ENCODE measurements at places on chromosomes 6 and 20.
A peak's percentile ranks its signal among the peaks of the same experiment; 100 is the strongest.

DNA sequence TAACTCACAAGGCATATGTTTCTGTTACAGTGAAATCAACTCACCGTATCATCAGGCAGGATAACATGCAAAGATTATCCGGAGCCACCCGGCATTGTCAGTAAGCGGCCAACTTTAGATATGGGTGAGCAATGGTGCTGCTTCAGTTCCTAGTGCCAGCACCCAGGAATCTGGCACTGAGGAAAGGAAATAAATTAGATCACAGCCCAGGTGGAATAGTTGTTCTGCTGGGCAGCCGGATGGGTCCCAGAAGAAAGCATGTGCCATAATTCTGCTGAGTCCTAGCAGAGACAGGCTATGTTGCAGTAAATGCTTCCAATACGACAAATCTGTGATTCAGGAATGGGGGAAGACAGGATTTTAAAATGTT lies 183.6 kb upstream of the SPTLC3 start:
- DNase-seq: no peak

GRCh38 chr6:137146206-137146605 lies 27.2 kb downstream of the IL22RA2 start:
- no peak for DNase-seq

DNA sequence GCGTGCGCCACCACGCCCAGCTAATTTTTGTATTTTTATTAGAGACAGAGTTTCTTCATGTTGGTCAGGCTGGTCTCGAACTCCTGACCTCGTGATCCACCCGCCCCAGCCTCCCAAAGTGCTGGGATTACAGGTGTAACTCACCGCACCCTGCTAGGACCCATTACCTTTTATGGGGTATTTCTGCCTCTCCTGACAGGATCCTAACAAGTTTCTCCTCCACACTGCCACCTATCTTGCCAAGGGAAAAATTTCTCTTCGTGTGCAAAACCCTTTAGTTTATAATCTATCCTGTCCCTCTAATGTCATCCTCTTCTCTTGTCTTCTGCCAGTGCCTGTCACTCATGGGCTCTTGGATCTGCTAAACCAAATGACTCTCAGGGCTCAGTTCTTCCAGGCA lies 1.9 kb downstream of the STMND1 start:
- no peak for DNase-seq

GRCh38 chr20:61895016-61895415 lies 170.7 kb downstream of the TAF4 start:
- DNase-seq: no peak

DNA sequence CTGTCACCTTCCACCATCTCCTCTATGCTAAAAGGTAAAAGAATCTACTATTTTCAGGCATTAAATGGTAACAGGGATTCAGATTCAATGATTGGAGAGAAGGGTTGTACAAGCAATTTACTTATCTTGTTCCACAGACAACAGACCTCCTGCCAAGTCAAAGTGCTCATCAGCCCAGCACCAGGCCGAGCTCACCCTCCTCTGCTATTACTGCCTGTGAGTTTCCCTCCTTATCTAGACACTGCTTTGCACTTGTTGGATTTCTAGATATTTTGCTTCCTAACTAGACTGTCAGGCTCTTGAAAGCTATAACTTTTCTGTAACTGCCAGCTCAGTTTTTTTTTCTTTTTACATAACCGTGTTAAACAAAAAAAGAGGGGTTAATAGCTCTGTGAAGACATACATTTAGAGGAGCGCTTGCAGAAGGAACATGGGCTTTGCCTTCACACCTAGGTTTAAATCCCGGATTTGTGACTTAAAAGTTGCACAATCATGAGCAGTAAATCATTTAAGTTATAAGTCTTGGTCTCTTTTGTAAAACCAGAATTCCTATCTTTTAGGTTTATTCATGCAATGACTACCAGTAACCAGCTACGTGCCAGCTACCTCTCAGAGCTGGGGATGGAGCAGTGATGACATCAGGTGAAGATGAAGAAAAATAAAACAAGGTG lies 1.1 kb upstream of the FAM162B start:
- DNase-seq: no peak

- DNase-seq: no peak
Measured at GRCh38 chr6:153616506-153616905, 422.5 kb upstream of the OPRM1 start.

GRCh38 chr6:617456-618100 lies 39.3 kb downstream of the HUS1B start:
- peak; percentile 17 for DNase-seq

- DNase-seq: no peak
Measured at GRCh38 chr6:168619560-168620314, 178.8 kb downstream of the SMOC2 start.

- no peak for DNase-seq
Measured at GRCh38 chr6:46651816-46652215, 802 bp downstream of the CYP39A1 start.

DNA sequence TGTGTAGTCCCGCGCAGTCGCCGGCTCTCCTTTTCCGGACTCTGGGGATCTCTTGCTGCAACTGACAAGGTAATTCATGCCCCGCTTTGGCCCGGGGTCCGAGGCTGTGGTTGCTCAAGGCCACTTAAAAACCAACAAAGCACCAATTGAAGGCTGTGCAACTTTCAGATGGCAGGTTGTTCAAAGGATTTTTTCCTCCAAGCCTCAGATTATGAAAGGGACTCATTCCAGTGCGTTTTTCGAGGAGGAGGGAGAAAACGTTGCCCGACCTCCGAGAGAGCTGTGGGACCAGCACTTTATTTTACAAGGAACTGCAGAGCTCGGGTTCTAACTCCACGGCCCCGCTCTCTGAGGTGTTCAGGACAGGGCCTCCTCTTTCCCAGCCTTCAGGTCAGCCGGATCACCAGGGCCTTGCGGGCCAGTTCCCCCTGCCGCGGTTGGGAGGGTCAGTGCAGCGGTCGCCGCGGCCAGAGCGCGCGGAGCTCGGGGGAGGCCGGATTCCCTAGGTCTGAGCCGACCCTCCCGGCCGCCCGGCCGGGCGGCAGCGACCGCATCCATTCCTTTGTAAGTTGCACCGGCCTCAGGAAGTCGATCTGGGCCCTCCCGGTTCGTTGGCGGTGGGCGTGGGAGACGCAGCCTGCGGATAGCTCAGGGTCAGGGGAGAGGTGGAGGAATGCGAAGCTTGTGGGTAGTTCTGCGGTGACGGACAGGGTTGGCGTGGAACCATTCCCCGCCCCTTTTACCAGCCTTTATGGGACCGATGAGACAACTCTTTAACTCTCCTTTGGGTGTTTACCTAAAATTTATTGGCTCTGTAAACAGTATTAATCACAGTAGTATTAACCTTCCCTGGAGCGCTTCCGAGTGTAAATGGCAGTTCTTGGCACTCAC lies 1.6 kb downstream of the UTRN start:
- peak; percentile 30 for DNase-seq

DNA sequence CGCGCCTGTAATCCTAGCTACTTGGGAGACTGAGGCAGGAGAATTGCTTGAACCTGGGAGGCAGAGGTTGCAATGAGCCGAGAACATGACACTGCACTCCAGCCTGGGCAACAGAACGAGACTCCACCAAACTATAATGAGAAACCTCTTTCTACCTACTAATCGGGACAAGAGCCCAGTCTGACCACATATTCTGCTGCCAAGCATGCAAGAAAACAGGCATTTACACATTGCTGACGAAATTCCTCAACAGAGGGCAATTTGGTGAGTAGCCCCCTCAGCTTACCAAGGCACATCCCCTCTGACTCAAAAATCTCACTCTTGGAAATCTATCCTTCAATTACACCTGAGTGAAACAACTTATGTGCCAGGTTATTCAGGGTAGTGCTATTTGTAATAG lies 81.2 kb downstream of the SLC23A2 start:
- no peak for DNase-seq

DNA sequence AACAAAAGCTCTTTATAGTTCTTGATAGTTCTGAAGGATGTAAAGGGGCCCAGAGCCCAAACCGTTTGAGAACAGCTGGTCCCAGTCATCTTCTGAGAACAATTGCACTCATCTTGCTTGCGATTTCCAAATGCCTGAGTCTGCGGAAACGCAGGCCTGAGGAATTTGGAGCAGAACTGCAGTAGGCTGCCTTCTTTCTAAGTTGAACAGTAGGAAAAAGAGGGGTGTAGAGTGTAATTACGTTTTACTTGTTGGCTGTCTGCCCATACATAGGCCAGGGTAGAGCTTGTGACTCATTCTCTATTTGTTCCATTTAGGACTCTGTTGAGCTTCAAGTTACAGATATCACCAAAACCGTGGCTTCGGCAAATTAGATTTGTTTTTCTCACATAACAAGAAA lies 42.0 kb upstream of the KIF16B start:
- DNase-seq: no peak

GRCh38 chr6:98942263-98942803 lies 5.4 kb downstream of the FBXL4 start:
- DNase-seq: no peak
